NAMALWA (cell line): ENCODE measurements at places on chromosomes 3 and 15.

DNA sequence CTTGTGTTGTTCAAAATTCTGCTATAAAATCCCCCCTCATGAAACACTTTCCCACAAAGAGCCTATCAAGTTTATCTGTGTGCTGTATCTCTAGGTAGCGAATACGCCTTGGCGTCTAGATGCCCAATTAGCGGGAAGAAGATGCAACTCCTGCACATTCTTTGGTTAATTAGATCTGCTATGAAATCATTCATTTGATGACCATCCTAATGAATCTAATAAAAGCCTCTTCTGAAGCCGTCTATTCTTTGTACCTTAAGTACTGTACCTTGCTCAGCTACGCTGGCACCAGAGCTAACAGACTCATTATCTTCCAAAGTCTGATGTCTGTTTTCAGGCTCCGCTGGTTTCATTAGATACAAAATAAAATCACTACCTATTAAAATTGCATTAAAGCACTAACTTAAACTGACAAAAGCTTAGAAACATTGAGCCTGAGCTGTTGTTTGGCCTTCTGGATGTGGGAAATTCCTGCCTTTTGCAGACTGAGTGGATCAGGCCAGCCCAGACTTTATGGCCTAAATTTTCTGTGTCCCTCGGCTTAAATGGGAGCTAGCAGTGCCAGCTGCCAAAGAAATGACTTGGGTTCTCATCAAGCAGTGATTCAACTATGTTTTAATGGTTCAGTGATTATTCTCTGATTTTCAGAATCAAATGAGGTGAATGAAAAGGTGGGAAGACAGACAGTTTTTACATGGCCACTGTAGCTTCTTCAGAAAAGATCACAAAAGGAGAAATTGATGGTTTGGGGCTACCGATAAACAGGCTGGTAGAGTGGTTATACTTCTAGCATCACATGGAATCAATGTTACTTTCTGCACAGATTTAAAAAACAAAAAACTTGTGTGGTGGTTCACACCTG lies 28.4 kb upstream of the CHST2 start:
- DNase-seq: no peak

DNA sequence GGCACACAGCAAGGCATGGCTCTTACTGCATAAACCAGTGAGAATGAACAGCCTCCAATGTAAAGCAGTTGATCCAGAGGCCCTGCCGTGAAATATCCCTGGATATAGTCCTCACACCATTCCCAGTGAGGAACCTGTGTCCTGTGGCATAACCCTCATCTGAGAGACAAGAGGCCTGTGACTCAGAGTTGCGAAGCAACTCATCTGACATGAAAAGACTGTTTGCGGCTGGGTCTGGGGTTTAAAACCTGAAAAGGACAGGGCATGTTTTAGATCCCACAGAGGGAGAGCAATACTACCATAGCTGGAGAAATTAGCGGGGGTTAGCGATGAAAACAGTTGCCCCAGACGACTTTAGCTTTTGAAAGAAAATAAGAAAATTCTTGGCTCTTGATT lies 165.3 kb upstream of the BHLHE40 start:
- DNase-seq: no peak

DNA sequence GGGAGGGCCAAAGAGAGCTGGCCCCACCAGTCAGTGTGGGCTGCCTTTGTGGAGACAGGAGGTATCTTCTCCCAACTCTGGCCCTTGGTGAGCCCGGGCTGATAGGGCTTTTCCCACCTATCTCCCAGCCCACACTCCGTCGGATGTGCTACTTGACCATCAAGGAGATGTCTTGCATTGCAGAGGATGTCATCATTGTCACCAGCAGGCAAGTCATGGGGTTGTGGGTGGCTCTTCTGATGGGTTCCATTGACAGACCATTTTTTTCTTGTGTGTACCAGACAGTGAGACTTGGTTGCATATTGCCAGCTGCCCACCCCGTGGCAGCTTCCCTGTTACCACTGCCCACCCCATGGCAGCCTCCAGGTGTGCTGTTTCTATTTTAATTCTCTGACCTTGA lies 3.3 kb downstream of the COPG1 start:
- DNase-seq: no peak

GRCh38 chr3:55322638-55323037 lies 164.5 kb downstream of the WNT5A start:
- no peak for DNase-seq

DNA sequence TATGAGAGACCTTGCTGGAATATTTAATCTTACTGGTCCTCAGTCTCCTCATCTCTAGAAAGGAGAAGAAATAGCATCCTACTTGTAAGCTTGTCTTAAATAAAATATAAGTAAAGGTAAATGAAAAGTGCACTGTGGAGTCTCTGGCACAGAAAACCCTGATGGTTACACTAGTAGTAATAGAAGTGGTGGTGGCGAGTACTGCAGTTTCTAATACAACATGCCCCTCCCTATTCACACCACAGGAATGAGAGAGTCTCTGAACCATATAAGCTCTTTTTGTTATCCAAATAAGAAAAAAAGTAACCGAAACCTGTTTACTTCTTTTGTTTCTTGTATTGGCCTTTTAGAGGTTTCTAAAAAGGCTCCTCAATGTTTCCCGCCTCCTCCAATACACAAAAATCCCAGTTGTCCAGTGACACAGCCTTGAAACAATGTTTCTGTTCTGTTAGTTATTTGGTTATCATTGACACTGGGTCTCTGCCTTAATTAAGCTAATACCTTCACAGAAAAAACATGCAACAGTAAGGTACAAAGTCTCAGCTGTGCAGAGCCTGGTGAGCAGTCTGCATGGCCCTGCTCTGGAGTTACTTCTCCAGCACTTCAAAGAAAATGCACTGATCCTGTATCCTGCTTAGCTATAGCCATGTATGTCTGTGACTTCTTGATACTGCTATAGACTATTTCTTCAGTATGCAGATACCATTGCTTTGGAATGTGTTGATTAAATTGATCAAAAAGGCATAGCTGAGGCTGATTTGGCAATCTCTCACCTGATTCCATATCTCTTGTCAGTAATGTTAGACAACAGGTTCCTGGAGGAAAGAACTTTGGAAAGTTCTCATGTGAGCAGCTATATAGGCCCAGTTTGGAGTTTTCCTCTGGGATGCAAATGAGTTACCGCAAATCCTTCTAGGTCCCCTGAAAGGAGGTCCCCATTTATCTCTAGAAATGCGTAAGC lies 315.6 kb upstream of the IL12A start:
- peak; percentile 20 for DNase-seq

DNA sequence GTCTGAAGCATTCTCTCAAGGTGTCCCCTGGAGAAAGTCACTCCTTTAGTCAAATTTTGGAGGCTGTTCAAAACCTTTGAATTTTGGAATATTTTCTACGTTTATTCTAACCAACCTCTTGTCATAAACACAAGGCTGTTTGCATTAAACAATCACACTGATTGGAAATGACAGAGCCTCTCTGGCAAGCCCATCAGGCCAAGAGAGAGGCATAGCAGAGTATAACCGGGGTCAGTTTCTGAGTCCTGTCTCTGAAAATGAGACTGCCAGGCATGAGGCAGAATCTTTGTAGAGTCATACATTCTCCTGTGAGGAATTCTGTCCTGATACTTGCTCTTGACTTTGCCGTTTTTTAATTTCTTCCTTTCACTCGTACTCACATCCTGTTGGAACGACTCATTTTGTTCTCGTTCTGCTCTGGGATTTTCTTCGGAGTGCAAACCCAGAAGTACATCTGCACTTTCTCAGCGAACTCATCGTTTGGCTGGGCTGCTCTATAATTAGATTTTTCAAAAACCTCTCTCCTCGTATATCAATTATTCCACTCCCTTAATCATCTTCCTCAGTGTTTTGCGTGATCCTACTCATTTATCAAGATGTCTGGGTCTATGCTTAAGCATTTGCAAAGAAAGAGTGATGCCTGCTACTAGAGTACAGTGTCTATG lies 114.2 kb downstream of the AGBL1 start:
- no peak for DNase-seq

DNA sequence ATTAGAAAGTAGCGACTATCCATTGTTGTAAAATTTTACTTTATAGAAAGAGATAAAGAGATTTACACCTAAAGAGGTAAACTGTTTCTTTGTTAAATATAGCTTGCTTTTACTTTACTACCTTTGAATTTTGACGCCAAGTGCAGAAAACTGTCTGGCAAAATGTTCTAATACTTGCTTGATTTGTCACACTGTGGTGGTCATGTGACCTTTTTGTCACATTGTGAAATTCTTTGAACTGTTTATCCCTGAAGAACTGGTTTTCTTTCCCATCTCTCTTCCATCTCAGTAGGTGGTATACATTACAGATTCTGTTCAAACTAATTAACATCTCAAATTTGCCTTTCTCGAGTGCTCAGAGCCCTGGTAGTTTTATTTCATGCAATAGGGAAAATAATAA lies 327.4 kb downstream of the NAALADL2 start:
- no peak for DNase-seq

GRCh38 chr15:45534821-45535220 lies 12.3 kb upstream of the SLC30A4 start:
- DNase-seq: no peak

- DNase-seq: no peak
These were observed 53.4 kb upstream of the ATP2B2 start for GRCh38 chr3:10558736-10559135.

- DNase-seq: no peak
These were observed 4.4 kb downstream of the PCOLCE2 start for GRCh38 chr3:142884531-142884930.

DNA sequence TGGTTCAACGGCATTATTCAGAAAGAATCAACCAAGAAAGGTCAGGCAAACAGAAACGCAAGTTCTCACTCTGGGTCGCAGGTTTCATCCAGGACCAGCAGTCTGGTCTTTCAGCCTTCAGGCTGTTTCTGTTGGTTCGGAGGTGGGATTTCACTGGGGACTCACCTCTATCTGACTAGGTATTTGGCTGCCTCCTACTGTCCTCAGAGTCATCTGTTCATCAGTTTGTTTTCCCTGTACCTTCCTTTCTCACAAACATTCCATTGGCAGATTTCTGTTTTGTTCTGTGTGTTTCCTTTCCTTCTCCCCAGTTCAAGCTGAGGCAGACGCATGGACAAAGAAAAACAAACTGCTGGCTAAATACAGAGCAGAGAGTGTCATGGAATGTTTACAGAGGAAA lies 1046.6 kb upstream of the CFAP20DC start:
- DNase-seq: no peak
